Activated CD4-positive, alpha-beta T cell treated with anti-CD3 and anti-CD28 coated beads for 24 hours (primary cell): ENCODE measurements at places on chromosomes 13 and 19.

DNA sequence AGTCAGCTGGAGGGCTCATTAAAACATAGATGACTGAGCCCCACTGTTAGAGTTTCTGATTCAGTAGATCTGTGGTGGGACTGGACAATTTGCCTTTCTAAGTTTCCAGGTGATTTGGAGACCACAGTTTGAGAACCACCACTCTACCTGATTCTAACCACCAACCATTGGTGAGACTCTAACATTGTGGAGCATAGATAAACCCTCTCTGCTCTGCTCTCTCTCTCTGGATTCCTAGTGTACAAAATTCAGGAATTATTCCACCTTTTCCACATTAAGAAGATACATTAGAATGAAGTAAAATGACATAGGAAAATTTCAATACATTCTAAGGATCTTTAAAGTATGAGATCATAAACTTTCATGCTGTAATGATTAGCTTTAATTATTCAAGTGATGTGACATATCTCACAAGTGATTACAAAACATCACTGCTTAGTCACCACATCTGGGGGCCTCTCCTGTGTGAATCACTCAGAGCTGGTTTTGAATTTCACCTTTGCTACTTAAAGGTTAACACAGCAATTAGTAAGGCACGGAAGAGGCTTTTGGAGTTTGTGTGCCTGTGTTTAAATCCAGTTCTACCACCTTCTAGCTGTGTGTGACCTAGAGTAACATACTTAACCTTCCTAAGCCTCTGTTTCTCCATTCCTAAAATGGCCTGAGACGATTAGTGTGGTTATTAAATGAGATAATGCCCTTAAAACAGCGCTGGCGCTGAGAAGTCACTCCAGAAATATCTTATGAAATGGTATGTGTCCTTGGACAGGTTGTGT lies 78.5 kb upstream of the NBEA start:
- no peak for DNase-seq

DNA sequence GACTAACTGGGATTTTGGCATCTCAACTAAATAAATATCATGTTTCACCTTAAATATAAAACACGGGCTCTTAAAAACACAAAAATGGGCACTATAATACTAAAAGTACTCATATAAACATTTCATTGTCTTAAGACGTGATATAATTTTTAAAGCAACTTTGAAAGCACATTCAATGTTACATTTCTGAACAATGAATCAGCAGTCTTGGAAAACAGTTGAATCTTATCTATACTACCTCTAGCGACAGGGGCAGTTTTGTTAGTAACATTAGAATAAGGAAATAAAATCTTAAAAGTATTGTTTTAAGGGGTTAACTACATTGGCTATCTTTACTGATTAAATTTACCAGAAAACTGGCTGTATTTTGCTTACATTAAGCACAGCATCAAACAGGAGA lies 156.9 kb downstream of the UGGT2 start:
- no peak for DNase-seq

- no peak for DNase-seq
Observed at GRCh38 chr19:5697022-5697889, 7.2 kb downstream of the RPL36 start.

DNA sequence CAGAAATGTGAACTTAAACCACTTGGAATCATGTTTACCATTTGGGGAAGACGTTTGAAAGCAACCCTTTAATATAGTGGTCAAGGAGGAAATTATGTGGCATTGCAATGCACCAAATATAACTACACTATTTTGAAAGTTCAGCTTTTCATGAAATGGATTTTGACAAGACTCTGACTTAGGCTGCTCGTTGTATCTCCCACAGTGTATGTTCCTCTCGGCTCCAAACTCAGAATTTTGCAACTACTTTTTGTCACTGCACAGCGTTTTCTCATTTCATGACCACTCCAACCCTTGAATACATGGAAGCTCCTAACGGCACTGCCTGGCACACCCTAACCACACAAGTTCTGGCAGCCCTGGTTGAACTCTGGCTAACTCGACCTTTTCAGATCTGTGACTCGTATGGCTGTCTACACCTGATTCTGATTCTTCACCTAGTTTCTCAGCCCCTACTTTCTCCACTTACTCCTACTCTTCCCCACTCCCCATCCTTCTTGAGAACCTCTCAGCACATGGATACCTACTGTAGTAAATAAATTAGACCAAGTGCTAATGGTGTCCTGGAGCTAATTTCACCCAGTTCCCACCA lies 7.0 kb upstream of the POMP start:
- DNase-seq, result no peak

DNA sequence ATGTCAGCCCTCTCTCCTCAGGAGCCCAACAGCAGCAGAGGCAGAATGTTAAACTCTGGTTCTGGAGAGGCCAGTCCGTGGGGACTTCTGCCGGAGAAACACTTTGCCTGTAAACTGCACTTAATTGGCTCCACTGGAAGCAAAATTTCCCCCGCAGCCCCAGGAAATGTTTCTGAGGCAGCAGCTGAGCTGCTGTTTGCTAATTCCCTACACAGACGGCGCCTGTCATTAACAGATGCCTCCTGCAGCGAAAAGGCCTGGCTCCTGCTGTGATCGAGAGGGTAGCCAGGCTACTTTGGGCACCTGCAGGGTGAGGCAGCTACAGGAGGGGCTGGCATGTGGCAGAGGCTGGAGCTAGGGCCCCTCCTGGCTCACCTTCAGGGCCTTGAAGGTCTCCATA lies 5.2 kb upstream of the TM6SF2 start:
- no peak for DNase-seq

- DNase-seq, result no peak
Observed at GRCh38 chr13:66357463-66357862, 872.7 kb downstream of the PCDH9 start.

DNA sequence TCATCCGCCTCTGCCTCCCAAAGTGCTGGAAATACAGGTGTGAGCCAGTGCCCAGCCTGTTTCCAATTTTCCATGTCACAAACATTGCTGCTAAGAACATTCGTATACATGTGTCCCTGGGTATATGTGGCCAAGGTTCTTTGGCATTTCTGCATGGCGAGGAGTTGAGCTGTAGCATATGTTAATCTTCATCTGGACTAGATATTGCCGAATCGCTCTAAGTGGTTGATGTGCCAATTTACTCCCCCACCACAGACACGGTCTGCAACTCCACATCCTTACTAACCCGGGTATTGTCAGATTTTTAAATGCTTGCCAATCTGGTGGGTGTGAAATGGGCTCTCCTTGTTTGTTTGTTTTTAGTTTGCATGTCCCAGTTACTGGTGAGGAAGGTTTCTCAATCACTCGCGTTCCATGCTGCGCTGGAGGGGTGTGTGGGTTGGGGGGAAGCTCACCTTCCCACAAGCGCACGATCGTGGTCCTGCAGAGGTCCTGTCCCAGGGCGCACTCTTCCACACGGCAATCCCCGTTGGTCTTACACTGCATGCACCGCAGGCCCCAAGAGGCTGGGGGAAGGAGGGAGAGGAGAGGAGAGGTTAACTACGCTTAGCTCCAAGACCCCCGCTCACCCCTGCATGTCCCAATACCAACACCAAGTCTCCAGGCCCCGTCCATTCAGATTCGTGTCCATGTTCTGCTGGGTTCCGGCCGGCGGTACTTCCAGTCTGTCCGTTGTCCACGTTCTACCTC lies 2.7 kb downstream of the PLAUR start:
- no peak for DNase-seq

DNA sequence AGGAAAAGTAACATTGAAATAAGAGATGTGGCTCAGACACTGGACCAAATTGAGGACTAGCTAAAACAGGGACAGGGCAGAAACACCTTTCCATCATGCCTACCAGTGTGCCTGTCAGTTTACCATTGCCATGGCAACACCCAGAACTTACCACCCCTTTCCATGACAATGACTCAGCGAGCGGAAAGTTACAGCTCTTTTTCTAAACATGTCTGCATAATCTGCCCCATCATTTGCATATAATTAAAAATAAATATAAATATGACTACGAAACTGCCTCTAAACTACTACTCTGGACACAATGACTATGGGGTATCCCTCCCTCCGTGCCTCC lies 96.0 kb downstream of the UBL3 start:
- DNase-seq, result no peak

DNA sequence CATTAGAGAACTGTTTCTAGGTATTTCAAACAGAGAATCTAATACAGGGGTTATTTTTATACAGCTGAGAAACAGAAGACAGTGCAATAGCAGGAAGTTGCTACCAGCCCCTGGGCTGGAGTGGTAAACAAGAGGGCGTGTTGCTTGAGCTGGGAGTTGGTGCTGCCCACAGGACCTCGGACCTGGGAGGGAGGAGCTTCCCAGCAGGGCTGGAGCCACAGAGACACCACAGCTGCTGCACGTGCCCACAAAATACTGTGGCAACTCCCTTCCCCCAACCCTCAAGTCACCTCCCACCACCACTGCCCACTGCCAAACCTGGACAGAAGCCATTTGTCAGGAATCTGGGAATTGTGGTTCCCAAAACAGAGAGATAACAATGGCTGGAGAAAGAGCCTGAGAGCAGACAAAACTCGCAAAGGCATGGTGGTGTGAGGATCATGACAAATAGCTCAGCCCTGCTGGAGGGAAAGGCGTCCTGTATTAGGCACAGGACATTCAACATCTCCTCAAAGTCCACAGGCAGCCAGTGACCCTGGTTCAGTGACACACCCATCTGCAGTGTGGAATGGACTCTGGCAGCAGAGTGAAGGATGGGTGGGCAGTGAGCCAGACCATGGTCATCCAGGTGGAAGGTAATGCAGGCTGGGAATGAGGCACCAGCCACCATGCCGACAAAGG lies 57.2 kb downstream of the SPATA13 start:
- DNase-seq, result no peak

- no peak for DNase-seq
Observed at GRCh38 chr13:50993934-50994333, 84.3 kb downstream of the RNASEH2B start.

- no peak for DNase-seq
Observed at GRCh38 chr19:310141-310651, 19.0 kb upstream of the PLPP2 start.

GRCh38 chr13:62837895-62838294 lies 1422.2 kb upstream of the PCDH20 start:
- no peak for DNase-seq

GRCh38 chr19:23758187-23759074 lies at the start of gene ZNF681:
ZNF681 (minus strand) TSS chr19:23758891; CDS start chr19:23758749, 142 bp downstream.
- peak; percentile 83 for DNase-seq

DNA sequence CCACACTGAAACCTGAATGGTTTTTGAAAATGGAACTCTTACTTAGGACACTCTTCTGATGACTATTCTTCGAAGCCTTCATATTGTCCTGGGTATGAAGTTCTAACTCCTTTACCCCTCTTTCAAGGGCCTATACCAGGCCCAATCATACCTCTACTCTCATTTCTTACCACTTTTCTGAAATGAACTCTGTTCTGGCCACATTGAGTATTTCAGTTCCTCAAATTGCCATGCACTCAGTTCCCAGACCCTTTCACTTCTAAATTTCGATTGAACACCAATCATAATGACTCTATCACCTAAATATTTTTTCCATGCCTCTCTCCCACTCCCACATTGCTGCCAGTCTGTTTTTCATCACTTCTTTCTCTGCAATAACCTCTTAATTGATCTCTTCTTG lies 53.7 kb downstream of the LACC1 start:
- no peak for DNase-seq

GRCh38 chr19:31515931-31516330 lies 166.7 kb upstream of the TSHZ3 start:
- no peak for DNase-seq

- DNase-seq, result no peak
Observed at GRCh38 chr13:43662976-43663375, 123.8 kb downstream of the ENOX1 start.

GRCh38 chr13:86825410-86825809 lies 845.8 kb upstream of the SLITRK5 start:
- no peak for DNase-seq

DNA sequence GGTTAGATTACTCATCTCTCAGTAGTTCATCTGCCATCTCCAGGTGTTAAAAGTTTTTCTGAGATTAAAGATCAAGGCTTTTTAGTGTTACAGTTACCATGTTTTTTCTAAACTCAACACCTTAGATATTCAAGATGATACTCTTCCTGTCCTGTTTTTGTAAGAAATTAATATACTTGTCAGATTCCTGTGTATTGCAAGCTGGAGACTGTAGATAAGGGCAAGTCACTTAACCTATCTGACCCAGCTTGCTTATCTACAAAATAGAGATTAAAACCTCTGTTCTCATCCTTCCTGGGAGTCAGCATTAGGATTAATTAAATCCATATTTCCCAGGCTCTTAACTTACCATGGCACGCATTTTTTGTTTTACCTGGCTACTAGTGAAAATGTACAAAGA lies 25.2 kb downstream of the SUGT1 start:
- no peak for DNase-seq

GRCh38 chr13:45778882-45779281 lies 72.7 kb downstream of the SIAH3 start:
- DNase-seq, result no peak

- no peak for DNase-seq
Observed at GRCh38 chr19:3509566-3509989, 3.5 kb downstream of the FZR1 start.

DNA sequence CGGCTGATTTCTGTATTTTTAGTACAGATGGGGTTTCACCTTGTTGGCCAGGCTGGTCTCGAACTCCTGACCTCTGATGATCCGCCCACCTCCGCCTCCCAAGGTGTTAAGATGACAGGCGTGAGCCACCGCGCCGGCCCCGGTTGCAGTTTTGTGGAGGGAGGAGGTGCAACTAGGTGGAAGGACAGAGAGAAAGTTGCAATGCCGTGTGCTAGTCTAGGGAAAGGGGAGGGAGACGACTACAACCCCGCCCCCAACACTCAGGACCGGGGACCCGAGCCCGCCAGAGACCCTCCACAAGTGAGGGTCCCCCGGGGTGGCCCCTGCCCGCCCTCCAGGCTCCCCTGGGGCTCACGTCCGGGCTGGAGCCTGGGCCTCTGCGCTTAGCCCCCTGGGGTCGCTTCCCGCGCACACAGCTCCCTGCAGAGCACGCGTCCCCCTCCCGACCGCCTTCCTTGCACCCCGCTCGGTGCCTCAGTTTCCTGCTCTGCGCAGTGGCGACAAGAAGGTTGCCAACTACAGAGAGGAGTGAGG lies 1.2 kb upstream of the ARID3A start:
- DNase-seq, result no peak

DNA sequence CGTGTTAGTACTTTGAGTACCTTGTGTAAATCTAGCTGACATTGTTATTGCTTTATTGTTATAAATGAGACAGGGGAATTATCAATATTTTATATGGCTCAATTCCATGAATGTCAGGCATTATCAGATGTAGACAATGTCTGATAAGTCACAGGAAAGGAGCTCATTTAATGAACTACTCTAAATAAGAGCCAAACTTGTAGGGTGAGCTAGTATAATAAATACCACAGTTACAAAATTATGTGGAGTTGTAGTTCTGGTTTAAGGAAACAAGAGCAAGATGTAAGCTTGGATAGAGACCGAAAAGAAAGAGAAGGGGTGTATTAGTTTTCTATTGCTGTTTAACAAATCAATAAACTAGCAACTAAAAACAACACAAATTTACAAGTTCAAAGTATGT lies 891.8 kb upstream of the SLITRK1 start:
- DNase-seq, result no peak

- no peak for DNase-seq
Observed at GRCh38 chr19:47587295-47587694, 14.3 kb upstream of the ZNF541 start.

GRCh38 chr13:19674898-19675297 lies 41.4 kb downstream of the MPHOSPH8 start:
- DNase-seq, result no peak
